Hepatocyte (in vitro differentiated cells): ENCODE measurements at places on chromosomes 13 and 19. TPM values are rescaled to one million over a fixed set of nuclear protein-coding genes. Genes with fewer than 3 reads are reported as not detected.

DNA sequence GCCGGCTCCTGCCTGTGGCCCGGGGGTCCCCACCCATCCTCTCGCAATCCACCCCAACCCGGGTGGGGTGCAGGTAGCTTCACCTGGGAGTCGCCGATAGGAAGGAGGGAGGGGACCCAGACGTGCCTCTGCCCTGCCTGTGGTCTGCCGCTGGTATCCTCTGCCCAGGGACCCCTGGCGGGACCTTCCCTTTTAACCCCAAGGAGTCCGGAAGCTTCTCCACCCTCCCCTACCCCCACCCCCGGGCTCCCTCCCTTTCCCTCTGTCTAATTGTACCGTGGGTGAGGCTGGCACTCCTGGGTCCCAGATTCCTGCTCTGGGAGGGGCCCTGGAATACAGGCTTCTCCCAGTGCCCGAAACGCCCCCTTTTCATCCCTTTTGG, at the start of gene KLK10:
TSS of gene KLK10 (minus strand) at position 166 of the 382 bp plus-strand sequence. CDS start 579 bp downstream, outside the sequence.
- no peak within 1 kb of the TSS for H3K27ac ChIP-seq
- H3K27me3 ChIP-seq: peaks cover 42% of the 10 kb centered on the region
- peaks cover 8% of the 10 kb centered on the region for H3K4me1 ChIP-seq
- H3K4me3 ChIP-seq: no peak within 1 kb of the TSS
- H3K36me3 ChIP-seq: no peaks in the 10 kb centered on the region
- no peak for DNase-seq

- no peak overlapping the region for H3K27ac ChIP-seq
- DNase-seq: no peak
- no peaks in the 10 kb centered on the region for H3K36me3 ChIP-seq
- H3K4me3 ChIP-seq: no peak overlapping the region
- H3K27me3 ChIP-seq: no peaks in the 10 kb centered on the region
Observed at GRCh38 chr13:72093262-72093661, 226.3 kb upstream of the DACH1 start.

GRCh38 chr19:33781996-33782395, 14.7 kb upstream of the KCTD15 start:
- H3K4me1 ChIP-seq: no peaks in the 10 kb centered on the region
- H3K27me3 ChIP-seq: peaks cover 9% of the 10 kb centered on the region
- no peak overlapping the region for H3K4me3 ChIP-seq
- no peak for DNase-seq

DNA sequence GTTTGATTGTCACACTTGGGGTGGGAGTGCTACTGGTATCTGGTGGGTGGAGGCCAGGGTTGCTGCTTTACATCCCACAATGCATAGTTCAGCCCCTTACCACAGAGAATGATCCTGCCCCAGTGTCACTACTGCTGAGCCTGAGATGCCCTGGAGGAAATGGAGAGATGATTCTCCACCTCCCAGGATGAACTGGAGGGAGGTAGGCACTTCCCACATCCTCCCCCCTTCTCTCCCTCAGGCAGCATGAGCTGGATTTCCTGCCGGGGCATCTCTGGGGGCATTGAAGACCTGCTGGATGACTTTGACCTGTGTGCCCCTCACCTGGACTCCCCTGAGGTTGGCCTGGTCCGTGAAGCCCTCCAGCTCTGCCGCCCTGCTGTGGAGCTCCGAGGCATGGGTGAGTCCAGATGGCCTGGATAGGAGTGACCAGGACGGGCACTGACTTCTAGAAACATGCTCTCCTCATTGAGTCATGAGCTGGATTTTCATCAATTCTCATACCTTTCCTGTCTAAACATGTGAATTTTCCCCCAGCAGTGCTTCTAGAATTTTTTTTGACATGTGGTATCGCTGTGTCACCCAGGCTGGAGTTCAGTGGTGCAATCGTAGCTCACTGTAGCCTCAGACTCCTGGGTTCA, 45.3 kb downstream of the NWD1 start:
- no peak overlapping the region for H3K27ac ChIP-seq
- H3K4me1 ChIP-seq: no peaks in the 10 kb centered on the region
- no peaks in the 10 kb centered on the region for H3K27me3 ChIP-seq
- no peak for DNase-seq

GRCh38 chr13:97028441-97029299, 34.4 kb upstream of the OXGR1 start:
- H3K27ac ChIP-seq: no peak overlapping the region
- H3K4me1 ChIP-seq: no peaks in the 10 kb centered on the region
- DNase-seq: peak; percentile 74

CYP2S1 gene
- polyA plus RNA-seq: 23.7 and 26.0 TPM in 2 replicates

ICAM3 gene
- polyA plus RNA-seq: 11.7 and 16.8 TPM in 2 replicates

KCNJ14 gene
- polyA plus RNA-seq: 0.32 and 1.1 TPM in 2 replicates

BRSK1 gene
- polyA plus RNA-seq: 2.4 and 2.7 TPM in 2 replicates

TNNT1 gene
- polyA plus RNA-seq: 32.1 and 86.4 TPM in 2 replicates
